Fibroblast of skin of right biceps (primary cell): ENCODE measurements at places on chromosomes 2 and 18.
A peak's percentile ranks its signal among the peaks of the same experiment; 100 is the strongest.

DNA sequence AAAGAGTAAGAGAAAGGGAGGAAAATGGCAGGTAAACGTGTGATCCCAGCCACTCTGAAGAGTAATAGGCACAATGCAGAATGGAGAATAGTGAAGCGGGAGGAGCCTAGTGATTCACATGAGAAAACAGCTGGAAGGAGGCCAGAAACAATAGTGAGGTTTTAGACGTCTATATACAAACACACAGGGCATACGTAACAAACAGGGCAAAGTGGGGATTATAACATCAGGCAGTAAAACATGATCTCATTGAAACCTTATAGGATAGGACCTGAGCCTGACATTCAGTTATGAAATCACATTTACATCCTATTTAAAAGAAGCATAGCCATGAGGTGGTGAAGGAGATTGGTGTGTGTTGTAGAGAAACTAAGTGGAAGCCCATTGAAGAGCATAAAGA, 33.0 kb upstream of the GATA6 start:
- peak; percentile 1 for DNase-seq

GRCh38 chr2:142825861-142826260, 51.6 kb upstream of the KYNU start:
- no peak for DNase-seq

DNA sequence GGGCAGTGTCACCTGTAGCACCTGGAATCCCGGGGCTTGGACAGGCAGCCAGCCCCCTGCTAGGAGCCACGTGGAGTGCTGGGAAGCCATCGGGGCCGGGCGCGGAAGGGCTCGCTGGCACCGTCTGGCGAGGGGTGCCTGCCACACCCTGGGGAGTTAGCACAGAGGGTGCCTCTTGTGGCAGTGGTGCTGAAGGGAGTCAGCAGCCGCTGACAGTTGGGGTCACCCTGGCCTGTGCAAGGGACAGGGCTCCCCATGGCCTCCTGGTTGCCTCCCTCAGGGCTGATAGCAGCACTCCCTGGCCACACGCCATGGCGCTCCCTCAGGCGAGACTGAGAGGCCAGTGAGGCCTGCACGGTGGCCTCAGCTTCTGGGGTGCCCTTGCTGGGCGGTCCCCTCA, 13.9 kb upstream of the D2HGDH start:
- no peak for DNase-seq

DNA sequence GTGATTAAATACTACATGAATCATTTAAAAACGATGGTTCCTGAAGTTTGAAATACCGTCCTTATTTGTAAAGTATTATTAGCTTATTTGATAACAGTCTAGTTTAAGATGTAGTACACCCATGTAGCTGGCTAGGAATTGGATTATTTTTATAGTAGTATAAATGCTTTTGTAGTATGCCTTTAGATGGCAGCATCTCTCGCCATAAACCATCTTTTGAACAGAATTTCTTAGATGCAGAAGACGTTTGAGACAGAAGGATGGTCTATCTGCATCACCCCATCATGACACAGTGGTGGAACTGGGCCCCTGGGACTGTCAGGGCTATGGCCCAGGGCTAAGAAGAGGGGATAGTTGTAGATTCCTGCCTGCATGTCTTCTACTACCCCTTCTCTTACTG, 152.7 kb downstream of the WDSUB1 start:
- peak; percentile 64 for DNase-seq

DNA sequence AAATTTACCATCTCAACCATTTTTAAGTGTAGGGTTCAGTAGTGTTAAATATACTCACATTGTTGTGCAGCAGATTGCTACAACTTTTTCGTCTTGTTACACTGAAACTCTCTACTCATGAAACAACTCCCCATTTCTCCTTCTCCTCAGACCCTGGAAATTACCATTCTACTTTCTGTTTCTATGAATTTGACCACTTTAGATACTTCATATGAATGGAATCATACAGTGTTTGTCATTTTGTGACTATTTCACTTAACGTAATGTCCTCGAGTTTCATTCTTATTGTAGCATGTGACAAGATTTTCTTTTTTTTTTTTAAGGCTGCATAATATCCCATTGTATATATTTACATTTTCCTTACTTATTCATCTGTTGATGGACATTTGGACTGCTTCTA, 203.8 kb downstream of the PLCL1 start:
- no peak for DNase-seq

DNA sequence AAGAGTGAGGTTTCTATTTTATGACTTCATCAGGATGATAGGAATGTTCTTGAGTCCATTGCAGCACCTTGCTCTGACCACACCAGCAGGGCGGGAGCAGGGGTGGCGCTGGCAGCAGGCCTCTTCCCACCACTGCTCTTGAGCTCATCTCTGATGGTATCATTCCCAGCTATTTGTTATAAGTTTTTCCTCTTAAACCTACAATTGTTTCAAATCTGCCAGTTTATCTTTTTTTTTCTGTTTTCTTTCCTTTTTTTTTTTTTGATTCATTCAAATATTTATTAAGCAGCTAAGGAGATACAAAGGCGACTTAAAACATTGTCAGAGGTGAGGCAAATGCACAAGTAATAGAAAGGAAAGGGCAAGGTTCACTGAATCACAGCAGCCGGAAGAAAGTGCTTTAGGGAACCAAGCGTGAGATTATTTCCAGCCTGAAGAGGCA, 28.7 kb downstream of the NIFK start:
- DNase-seq, result no peak

- DNase-seq, result no peak
Measured at GRCh38 chr2:181462033-181462432, 4.8 kb downstream of the ITGA4 start.

GRCh38 chr2:7476371-7476770, 559.2 kb downstream of the RNF144A start:
- DNase-seq, result peak; percentile 20

GRCh38 chr2:158893026-158893425, 75.4 kb upstream of the TANC1 start:
- peak; percentile 33 for DNase-seq

DNA sequence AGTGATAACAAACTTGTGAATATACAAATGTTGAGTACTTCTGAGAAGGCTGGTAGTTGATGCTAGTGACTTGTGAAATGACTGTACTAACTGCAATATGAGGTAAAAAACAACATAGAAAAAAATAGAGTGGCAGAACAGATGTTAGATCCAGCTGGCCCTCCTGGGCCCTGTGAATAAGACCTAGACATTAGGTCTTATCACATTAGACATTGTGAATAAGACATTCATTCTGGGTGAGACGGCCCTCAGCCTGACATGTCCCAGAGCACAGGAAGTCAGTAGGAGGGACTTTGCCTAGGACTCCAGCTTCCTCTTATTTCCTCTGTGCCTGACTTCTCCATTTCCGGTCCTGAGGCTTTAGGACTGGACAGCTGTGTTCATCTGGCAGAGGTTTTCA, 22.9 kb downstream of the DOK1 start:
- peak; percentile 48 for DNase-seq

DNA sequence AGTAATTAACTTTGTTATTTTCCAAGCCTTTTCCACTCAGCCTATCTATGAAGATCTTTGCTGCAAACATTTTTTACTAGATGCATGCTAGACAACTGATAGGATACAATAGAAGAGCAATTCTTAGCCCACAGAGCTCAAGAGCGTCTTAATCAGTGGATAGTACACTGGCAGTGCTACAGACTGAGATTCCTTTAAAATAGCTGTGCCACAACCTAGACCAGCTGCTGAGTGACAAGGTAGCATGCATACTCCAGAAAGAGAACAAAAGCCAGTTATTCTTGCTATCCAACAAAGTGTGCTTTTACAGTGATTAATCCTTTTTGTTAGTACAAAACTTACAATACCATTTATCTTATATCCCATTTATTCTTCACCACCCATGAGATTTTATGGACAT, 507.9 kb upstream of the SYT4 start:
- no peak for DNase-seq
